ENCODE measurements at places on chromosomes 3 and 15.

GRCh38 chr3:112693186-112693585 lies 52.2 kb upstream of the CCDC80 start:
- no peak for DNase-seq

- DNase-seq, result no peak
Observed at GRCh38 chr15:29692527-29692926, 129.7 kb downstream of the TJP1 start.

- DNase-seq, result no peak
Observed at GRCh38 chr15:60255390-60255789, 142.4 kb downstream of the ANXA2 start.

GRCh38 chr3:58107597-58107996 lies 99.4 kb downstream of the FLNB start:
- DNase-seq, result no peak

DNA sequence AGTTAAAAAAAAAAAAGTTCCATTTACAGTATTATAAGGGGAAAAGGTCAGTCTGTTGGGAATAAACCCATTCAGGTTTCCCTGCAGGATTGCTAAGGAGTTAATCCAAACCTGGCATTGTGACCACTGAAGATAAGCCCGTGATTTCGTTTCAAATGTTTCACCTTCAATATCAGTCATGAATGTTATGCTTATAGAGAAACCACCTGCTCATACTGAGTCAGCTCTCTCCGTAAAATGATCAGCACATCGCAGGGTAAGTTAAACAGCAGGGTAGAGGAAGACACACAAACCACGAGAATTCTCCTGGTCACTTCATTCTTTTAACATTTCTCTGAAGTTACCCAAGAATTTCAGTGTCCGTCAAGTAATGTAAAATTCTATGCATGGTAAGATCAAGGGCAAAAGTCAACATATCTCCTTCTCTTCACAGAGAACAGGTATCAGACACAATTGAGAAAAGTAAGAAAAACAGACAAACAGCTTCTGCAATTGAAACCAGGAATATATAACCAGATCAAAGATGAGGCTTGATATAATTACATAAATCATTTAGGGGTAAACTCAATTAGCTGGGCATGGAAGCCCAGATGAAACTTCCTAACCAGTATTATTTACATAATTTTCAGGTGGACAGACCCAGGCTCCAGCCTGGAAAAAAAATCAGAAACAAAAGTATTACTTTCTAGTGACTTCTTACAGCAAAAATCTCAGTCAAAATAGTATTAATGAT lies 67.6 kb upstream of the ARHGEF3 start:
- no peak for DNase-seq

DNA sequence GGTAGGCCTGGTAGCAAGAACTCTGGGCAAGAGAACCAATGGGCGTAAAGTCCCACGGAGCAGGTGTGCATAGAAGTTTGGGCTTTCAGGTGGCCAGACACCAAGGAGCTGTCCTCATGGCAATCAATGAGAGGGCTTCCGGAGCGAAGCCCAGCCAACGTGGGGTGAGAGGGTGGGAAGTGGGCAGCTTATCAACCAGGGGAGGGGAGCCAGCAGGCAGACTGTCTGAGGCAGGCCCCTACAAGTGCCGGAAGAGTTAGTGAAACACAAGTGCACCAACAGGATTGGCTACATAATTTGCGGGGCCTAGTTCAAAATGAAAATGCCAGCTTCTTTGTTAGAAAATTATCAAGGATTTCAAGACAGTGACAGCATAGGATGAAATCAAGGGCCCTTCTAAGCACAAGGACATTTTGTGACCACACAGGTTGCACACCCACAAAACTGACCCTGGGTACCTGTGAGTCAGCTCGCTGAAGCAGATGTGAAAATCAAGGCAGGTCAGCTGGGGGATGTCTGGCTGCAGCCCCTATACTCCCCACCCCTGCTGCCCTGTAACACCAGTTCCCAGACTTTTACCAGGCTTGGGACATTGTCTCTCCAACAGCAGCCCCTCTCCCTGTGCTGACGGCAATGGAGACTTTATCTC lies 102.1 kb upstream of the ETV5 start:
- no peak for DNase-seq

DNA sequence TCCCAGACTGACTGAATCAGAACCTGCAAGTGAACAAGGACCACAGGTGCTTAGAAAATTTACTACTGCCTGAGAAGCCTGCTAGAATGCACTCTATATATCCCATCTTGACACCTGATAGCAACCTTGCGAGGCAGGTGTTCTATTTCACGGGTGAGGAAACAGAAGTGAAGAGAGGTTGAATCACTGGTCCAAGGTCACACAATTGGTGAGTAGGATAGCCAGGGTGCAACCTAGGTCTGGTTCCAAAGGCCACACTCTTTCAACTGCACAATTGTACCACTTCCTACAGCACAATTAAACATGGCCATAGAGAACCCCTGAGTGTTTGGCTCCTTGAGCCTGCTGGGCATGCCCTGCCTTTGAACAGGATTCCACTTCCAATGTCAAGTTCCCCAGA lies 87.0 kb downstream of the RAB11A start:
- DNase-seq, result no peak

DNA sequence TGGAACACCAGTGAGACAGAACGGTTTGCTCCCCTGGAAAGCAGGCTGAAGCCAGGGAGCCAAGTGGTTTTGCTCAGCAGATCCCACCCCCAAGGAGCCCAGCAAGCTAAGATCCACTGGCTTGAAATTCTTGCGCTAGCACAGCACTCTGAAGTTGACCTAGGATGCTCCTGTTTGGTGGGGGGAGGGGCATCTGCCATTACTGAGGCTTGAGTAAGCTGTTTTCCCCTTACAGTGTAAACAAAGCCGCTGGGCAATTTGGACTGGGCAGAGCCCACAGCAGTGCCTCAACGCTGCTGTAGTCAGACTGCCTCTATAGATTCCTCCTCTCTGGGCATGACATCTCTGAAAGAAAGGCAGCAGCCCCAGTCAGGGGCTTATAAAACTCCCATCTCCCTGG lies 241.4 kb downstream of the GABRB3 start:
- no peak for DNase-seq

DNA sequence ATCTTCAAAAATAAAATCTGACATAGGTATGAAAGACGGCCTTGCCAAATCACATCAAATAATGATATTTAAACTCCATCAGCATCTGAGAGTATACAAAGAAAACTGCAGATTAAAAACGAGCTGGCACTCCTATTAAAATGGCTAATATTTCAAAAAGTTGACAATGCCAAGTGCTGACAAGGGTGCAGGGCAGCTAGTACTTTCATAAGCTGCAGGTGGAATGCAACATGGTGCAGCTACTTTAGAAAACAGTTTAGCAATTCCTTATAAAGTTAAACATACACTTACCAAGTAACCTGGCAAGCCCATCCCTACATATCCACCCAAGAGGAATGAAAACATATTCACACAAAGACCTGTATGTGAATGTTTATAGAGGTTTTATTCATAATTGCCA lies 23.0 kb downstream of the TBC1D2B start:
- no peak for DNase-seq

GRCh38 chr3:14057701-14058100 lies 67.0 kb downstream of the CHCHD4 start:
- no peak for DNase-seq

DNA sequence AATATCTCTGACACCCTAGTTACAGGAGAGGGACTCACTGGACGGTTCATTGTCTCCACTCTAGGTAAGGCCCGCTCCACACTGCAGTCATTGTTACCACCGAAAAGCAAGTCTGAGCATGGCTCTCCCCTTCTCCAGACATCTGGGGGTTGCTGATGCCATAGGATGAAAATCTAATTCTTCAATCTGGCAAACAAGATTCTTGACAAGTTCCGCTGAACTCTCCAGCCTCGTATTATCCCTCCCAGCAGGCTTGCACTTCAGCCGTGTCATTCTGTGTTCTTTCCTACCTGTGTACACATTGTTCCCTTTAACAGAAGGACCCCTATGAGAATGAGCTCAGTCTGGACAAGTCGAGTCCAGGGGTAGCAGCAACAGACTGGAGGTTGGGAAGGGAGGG lies 152.3 kb upstream of the NR2E3 start:
- no peak for DNase-seq

- no peak for DNase-seq
Observed at GRCh38 chr3:129230311-129231019, 18.9 kb upstream of the COPG1 start.

DNA sequence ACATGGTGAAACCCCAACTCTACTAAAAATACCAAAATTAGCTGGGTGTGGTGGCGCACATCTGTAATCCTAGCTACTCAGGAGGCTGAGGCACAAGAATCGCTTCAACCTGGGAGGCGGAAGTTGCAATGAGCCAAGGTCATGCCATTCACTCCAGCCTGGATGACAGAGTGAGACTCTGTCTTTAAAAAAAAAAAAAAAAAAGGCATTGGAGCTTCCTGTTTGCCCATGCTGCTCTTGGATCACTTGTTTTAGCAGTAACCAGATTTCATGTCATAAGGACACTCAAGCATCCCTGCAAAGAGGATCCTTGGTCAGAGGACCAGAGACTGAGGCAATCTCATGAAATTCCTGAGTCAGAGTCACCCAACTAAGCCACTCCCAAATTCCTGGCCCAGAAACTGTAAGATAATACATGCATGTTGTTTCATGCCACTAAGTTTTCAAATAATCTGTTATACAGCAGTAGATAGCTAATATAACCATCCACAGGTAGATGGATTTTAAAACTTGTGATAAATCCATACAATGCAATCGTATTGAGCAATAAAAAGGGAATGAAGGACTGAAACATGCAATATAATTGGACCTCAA lies 82.0 kb upstream of the XXYLT1 start:
- DNase-seq, result no peak

DNA sequence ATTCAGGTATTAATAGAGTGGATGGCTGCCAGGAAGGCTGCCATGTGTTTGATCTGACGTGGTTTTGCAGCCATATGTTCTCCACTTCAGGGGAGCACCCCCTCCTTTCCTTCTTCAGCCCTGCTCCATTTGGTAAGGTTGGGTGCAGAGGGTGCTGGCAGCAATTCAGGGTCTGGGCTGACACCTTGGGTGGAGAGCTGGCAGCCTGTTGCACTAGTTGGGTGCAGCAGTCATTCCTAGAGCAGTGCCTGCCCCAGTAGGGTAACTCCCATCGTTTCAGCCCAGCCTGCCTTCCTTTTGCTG lies 1.5 kb downstream of the TYRO3 start:
- no peak for DNase-seq

- DNase-seq, result no peak
Observed at GRCh38 chr3:144810160-144810559, 838.5 kb downstream of the DIPK2A start.

- DNase-seq, result no peak
Observed at GRCh38 chr3:178059119-178059518, 477.1 kb upstream of the KCNMB2 start.

DNA sequence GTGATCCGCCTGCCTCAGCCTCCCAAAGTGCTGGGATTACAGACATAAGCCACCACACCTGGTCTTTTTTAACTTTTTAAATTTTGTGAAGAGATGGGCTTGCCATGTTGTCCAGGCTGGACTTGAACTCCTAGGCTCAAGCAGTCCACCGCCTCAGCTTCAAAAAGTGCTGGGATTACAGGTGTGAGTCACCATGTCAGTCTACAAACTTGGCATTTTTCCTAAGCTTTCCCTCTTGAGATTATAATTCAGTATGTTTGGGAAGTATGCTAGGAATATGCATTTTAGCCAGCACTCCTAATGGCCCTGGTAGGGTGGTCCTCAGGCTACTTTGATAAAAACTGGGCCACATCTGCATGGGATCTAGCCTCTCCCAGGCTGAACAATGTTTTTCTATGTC lies 4.4 kb downstream of the WDR73 start:
- no peak for DNase-seq

DNA sequence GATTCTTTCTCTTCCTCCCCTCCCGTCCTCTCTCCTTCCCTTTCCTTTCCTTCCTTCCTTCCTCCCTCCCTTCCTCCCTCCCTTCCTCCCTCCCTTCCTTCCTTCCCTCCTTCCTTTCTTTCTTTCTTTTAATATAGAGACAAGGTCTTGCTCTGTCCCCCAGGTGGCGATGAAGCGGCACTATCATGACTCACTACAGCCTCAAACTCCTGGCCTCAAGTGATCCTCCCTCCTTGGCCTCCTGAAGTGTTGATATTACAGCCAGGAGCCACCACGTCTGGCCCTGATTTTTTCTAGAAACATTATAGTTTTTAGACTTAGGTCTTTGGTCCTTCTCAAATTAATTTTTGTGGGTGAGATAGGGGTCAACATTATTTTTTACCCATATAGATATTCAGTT lies 15.5 kb downstream of the GRM2 start:
- no peak for DNase-seq

- DNase-seq, result no peak
Observed at GRCh38 chr3:196399485-196399945, 32.7 kb downstream of the UBXN7 start.

DNA sequence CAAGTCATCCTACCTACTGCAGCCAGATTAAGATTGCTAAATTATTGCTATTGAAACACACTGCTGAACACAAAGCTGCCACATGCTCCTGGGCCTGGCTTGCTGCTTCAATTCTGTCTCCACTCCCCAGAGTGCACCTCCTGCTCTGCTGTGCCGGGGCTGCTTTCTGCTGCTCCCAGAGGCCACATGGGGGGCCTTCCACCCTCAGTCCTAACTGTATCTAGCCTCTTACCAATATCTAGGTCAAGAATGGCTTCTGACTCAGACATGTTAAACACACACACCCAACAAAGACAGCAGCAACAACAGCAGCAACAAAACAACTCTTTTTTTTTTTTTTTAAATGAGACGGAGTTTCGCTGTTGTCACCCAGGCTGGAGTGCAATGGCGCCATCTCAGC lies 33.0 kb downstream of the MYZAP start:
- no peak for DNase-seq

GRCh38 chr3:159789742-159790635 lies 198.6 kb upstream of the IL12A start:
- no peak for DNase-seq

GRCh38 chr3:116930786-116931185 lies 221.2 kb downstream of the TUSC7 start:
- DNase-seq, result no peak

DNA sequence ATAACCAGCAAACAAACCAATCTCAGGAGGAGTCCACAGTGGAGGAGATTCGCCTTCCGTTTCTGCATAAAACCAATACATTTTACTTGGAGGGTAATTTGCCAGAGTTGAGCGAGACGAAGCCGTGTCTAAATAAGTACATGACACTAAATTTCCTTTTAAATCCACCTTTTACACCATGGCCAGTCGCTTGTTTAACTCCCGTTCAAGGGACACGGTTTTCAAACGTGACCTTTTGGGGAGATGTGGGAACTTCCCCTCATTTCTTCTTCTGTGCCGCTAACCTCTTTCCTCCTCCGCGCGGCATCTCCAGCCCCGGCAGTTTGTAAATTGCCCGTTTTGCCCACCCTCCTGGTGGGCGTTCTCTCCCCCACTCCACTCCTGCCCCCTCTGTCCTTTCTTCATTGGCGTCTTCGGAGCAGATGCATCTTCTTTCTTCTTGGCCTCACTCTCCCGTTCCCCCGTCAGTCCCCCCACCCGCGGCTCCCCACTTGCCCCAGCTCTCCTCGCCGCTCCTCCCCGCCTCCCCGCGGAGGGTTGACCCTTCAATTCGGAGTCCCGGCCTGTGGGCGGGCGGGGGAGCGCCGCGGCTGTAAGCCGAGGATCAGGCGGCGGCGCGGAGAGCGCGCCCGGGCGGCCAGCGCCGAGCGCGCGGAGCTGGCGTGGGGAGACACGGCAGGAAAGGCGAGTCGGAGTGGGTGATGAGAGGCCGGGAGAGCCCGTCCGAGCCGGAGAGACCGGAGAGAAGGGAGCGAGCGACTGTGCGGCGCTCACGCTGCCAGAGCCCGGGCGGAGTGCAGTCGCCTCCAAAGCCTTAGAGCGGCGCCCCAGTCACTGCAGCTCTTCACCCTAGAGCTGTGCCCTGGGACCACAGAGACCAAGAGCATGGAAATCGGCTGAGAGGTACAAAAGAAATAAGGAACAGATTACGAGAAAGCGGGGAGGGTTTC lies at the start of gene NLGN1:
NLGN1 (plus strand) TSS at position 584 of the 950 bp plus-strand sequence.
- peak; percentile 80 for DNase-seq
